ENCODE measurements at places on chromosomes 4 and X.

DNA sequence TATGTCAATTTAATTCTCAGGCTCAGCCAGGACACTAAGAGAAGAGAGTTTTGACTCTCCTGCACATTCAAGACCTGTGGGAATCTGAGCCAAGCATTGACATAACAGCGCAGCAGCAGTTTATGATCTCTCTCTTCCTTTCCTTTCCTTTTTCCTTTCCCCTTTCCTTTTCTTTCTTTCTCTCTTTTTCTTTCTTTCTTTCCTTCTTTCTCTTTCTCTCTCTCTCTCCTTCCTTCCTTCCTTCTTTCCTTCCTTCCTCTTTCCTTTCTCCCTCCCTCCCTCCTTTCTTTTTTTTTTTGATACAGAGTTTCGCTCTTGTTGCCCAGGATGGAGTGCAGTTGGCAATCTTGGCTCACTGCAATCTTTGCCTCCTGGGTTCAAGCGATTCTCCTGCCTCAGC is 21.6 kb downstream of the SAT1 start:
- no peak for DNase-seq

DNA sequence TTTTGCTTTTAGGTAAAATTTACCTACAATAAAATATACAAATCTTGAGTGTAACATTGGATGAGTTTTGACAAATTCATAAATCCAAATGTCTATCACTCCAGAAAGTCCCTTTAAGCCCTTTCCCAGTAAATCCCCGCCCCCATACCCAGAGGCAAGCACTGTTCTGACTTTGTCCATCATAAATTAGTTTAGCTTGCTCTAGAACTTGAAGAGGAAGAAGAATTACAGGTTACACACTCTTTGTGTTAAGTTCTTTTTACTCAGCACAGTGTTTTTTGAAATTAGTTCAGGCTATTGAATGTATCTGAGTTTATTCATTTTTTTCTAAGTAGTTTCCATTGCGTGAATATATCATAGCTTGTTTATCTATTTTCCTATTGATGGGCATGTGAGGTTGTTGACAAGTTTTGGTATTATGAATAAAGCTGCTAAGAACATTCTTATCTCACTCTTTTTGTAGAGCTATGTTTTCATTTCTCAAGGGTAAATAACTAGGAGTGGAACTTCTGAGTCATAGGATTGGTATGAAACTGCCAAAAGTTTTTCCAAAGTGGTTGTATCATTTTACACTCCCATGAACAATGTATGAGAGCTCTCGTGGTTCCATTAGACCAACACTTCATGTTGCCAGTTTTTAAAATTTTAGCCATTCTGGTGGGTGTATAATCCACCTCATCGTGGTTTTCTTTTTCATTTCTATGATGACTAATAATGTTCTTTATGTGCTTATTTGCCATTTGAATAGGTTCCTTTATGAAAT is 22.4 kb upstream of the HPSE start:
- no peak for DNase-seq

DNA sequence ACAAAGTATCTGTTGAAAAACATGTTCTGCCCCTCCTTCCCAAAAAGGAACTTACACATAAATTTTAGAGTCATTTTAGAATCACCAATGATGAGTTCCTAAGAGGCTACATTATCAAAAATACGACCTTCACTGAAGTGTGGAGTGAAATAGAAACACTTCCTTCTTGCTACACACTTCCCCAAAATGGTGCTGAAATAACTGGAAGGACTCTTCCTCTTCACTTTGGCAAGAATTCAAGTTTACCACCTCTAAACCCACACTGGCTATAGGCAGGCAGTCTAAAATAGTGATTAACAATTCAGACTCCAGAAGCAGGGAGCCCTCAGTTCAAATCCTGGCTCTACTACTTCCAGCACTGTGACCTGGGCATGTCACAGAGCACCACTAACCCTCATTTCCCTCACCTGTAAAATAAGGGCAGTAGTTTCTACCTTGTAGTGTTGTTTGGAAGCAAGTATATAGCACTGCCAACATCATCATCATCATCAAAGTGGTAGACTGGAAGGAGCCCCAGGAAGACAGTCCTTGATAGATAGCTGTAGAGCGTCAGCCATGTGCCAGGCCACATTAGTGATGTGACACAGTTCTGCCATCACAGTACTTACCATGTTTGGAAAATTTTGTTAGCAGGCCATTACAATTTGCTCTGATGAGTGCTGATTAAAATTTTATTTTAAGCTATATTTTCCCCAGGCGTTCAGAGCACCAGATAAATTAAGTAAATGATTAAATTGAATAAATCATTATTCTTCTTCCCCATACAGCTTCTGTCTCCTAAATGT is 103.3 kb downstream of the PARM1 start:
- DNase-seq: peak; percentile 83

GRCh38 chr4:169079942-169080827 is 70.1 kb upstream of the CBR4 start:
- peak; percentile 70 for DNase-seq

DNA sequence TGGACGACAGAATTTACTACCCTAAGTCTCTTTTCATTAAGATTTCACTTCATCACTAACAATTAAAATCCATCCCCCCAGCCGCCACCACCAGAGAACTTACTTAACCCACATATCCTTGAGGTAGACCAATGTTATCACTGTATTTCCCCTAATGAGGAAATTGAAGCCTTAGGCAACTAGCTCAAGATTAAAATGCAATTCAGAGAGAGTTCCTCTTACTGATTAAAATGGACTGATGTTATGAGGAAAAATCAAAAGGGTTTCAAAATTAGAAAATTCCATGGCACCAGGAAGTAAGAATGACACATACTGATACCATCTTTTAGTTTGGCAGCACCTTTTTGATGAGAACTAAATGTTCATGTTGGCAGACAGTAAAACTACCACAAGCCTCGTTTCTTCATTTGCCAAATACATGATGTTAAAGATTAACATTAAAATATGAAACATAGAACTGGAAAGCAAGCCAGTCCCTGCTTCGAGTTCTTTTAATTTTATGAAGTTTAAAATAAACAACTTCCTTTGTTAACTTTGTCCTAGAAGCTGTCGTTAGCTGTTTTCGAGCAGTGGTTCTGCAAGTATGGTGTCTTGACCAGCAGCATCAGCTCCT is 69.3 kb upstream of the CCDC160 start:
- no peak for DNase-seq

- no peak for DNase-seq
These were observed 22.9 kb downstream of the MID1IP1 start for GRCh38 chrX:38824176-38824575.

- no peak for DNase-seq
These were observed 30.6 kb downstream of the FAM114A1 start for GRCh38 chr4:38898245-38898644.

Measured in Kasumi-1 (cell line).